ENCODE measurements at places on chromosomes 2 and 18.

GRCh38 chr18:63457977-63458376 is 18.8 kb upstream of the SERPINB5 start:
- DNase-seq: no peak

DNA sequence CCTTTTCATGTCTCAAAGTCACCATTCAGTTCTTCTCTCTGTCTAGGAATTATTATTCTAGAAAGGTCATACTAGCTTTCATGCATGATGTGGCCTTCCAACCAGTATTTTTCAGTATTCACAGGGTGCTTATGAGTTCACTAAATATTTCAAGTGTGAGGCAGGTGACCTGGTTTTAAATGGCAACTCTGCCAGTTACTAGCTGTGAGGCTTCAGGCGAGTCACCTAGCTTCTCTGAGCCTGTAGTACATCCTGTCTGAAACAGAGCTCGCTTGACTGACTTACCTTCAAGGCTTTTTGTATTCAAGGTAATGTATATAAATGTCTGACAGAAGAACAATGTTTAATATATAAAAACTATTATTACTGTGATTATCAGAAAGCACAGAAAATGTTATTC is 19.4 kb upstream of the ACVR1 start:
- no peak for DNase-seq

- DNase-seq: no peak
Observed at GRCh38 chr2:169963786-169964185, 136.5 kb downstream of the UBR3 start.

DNA sequence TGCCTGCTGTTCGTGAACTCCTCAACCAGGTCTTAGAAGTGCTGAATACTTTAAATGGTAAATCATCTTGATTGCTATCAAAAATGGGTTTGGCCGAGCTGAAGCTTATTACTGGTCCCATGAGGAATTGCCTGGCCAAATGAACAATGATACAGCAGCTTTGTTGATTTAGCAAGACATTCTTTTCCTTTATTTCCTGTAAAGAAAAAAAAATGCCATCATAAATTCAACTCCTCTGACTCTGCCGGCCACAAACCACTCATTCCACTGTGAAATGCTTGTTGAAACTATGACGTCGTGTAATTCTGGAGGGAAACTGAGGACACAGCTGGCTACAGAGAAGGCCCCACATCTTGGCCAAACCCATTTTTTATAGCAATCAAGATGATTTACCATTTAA is 74.2 kb upstream of the ID2 start:
- DNase-seq: no peak

DNA sequence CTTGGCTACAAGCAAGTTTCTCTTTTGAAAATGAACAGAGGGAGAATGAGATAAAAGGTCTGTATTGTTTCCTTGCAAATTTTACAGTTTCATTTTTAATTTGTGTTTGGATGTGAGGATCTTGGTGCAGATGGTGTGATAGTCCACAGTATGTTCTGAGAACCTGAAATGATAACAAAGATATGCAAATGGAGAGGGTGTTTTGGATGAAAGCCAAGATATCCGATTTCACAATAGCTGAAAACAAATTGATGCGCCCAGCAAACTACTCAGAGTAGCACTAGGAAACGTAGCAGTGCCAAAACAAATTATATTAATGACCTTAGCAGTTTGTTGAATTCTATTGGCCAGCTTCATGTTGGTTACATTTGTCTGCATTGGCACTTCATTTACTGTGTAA is 683.5 kb downstream of the TMEM182 start:
- DNase-seq: no peak

DNA sequence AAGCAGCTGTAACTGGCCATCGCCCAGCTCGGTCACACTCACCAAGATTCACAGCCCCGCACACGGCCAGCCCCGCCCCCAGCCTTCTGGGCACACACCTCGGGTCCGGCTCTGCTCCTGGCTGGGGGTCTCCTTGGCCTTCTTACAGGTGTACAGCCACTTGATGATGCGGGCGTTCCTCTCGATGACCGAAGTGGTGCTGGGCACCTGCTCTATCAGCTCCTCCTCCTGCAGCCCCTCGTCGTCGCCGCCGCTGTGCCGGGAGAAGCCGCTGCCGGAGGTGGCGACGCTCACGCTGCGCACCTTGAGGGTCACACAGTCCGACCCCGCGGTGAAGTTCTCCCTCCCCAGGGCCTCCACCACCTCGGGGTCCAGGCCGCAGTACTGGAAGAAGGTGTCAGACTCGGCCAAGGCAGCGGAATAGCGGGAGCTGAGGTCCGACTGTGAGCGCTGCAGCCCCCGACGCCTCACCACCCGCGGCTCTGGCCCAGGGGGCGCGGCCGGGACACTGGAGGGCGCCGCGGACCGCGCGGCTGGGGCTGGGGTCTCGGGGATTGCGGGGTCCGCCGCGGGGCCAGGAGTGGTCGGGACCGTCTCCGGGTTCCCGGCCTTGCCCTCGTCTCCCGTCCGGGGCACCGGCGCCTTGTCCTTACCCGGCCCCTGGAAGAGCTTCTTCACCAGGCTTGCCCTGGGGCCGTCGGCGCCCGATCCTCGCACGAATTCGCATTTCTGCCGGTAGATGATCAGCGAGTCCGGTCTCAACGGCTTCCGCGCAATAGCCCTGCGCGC is 769 bp downstream of the FAM110C start:
- no peak for DNase-seq
